Activated T-cell treated with anti-CD3 and anti-CD28 coated beads, Interleukin-2, amount 50 U/mL, for 72 hours (primary cell): ENCODE measurements at places on chromosomes 1 and 21. TPM values are rescaled to one million over a fixed set of nuclear protein-coding genes. Genes with fewer than 3 reads are reported as not detected.
A peak's percentile ranks its signal among the peaks of the same experiment; 100 is the strongest.

ZBTB37 gene
- 14.2 TPM for total RNA-seq

LCE1E gene
- total RNA-seq, result not detected

SPRR1A gene
- not detected for total RNA-seq

GRCh38 chr1:173267453-173267945 is 60.4 kb upstream of the TNFSF4 start:
- DNase-seq, result no peak

DNA sequence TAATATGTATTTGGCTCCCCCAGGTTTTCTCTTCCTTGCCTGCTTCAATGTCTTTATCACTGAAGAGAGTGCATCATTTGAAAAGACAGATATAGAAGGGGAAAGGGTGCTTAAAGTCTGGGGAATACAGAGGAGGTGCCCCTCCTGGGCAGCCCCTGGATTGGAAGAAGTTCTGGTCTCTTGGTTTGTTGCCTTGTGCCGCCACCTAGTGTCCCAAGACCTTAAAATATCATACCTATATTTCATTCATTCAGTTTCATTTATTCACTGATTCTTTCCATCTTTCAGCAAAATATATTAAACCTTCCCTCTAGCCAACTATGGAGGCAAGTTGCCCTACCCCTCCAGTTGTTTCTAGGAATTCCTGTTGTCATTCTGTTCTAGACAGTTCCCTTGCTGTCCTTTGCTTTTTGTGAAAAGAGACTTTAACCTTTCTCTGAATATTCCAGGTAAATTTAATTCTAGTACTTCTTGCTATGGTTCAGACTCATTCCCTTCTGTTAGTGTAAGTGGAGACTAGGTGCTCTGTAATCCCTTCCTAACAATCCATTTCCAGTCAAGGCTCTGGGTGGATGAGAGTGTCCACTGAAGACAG is 56.1 kb downstream of the MEF2D start:
- DNase-seq, result peak; percentile 40
